Stimulated activated CD8-positive, alpha-beta memory T cell treated with anti-CD3 and anti-CD28 coated beads, Interleukin-7, amount 100 ng/mL, for 48 hours (primary cell): ENCODE measurements at places on chromosomes 7 and 10.

DNA sequence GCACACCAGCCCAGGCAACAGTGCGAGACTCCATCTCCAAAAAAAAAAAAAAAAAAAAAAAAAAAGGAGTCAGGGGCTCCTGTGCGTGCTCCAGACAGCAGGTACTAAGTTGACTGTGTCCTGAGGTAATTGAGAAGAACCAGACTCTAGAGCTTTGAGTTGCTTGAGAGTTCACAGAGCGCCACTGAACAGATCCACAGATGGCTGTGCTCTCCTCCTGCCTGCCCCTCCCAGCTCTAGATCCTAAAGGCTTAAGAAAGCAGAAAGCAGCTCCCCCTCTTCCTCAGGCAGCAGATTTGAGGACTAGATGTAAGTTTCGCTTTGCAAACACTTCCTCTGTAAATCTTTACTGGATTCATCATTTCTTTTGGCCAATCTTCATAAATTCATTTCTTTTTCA lies 38.7 kb downstream of the SHH start:
- DNase-seq, result no peak

- no peak for DNase-seq
Measured at GRCh38 chr10:78272329-78272728, 238.7 kb downstream of the RPS24 start.

DNA sequence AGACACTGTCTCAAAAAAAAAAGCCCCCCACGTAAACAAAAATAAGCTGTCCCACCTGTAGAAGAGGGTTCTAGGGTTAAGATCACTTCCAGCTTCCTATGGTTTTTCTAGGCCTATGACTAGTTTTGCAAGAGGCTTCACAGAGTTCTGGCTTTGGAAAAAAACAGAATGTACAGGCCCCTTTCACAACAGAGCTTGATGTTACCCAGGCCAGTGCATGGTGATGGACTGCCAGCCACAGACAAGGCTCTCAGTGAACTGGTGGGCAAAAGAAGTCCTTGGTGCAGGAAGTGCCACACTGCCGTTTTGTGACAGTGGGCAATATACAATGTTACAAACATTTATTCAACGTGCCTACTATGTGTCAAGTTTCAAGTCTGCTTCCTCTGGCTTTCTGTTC lies 18.3 kb upstream of the EFCAB10 start:
- DNase-seq, result no peak

DNA sequence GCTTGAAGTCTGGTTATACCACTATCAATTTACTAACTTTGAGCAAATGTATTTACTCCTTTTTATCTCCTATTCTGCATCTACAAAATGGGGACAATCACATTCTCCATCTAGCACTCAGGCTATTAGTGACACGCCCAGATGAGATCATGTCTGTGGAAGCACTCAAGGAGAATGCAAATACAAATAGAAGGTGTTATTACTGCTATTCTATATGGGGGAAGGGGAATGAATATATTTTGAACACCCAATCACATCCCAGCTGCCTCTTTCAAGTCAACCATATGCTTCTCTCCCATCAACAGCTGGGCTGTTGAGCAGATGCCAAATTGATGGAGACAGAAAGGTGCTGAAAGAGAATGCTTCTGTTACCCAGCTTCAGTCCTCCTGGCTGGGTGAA lies 23.5 kb downstream of the SGMS1 start:
- DNase-seq, result no peak

DNA sequence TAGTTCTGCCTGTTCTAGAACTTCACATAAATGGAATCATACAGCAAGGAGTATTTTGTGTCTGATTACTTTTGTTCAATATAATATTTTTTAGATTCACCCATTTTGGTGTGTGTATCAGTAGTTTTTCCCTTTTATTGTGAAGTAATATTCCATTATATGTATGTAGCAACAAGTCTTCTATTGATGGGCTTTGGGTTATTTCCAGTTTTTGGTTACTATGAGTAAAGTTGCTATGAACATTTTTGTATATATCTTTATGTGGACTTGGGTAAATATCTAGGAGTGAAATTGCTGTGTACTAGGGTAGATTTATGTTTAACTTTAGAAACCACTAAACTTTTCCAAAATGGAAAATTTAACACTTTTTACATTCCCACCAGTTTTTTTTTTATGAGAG lies 35.7 kb downstream of the ADK start:
- DNase-seq, result no peak

DNA sequence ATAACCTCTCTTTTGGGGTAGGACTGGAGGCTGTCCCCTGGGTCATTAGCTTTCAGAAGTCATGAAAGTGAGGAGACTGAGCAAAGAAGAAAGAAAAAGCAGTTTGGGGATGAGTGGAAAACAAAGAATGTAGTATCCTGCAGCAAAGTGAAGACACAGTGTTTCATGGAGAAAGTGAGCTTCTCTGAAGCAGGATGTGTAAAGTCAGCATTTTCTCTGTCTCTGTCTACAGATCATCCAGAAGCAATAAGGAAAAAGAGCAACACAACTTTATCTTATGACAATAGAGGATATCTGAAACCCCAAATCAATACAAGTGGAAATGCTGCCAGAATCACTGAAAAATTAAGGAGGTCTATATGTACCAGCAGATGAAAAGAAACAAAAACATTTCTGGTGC lies 28.4 kb upstream of the ZNF248 start:
- no peak for DNase-seq

DNA sequence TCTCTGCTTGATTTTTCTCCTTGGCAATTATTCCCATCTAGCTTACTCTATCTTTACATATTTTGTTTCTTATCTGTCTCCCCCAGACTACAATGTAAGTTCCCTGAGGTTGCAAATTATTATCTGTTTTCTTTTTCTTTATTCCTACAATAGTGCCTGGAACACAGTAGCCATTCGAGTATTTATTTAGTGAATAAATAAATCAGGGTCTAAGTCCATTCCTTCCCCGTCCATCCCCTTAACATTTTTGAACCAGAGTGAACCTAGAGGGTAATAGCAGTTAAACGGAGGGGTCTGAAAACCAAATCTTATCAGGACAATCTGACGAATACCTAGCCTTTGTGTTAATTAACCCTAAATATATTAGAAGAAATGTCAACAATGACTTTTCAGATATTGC lies 252.8 kb upstream of the YAE1 start:
- DNase-seq, result no peak

DNA sequence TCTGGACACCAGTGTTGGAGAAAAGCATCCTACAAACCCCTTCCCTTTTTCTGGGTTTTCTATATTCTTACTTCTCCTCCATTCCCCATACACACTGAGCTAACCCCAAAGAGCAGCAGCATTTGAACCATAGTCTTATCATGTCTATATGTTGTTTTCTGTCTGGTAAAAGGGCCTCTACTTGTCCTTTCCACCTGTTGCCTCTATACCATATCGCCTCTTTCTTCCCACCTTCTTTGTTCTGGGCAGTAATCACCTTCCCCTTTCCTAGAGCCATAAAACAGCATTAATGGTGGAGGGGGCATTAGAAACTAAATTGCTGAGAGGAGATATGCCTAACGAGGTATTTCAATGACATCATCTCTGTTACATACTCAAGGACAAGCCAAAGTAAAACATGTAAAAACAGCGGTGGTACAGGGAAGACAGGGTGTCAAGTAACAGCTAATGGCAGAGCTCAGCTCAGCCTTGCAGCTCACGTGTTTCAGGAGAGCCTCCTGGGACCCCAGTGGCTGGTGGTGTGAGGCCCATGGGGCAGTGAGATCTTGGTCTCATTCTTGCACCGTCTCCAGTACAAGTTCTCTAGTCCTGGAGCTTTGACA lies 20.6 kb downstream of the NPY start:
- DNase-seq, result no peak
